Epithelial cell of umbilical artery (primary cell): ENCODE measurements at places on chromosomes 3 and 15. TPM values are rescaled to one million over a fixed set of nuclear protein-coding genes. Genes with fewer than 3 reads are reported as not detected.

The ABI3BP gene
- total RNA-seq = 8.1 and 54.3 TPM in 2 replicates

The ZDHHC23 gene
- total RNA-seq = 0.97 and 2.1 TPM in 2 replicates

The GXYLT2 gene
- total RNA-seq = 0.65 and 3.0 TPM in 2 replicates

The MORC1 gene
- total RNA-seq = not detected in 2 replicates

The TPRG1 gene
- under 0.01 and 0.91 TPM in 2 replicates for total RNA-seq

The LMAN1L gene
- not detected in 2 replicates for total RNA-seq

The RAB7A gene
- total RNA-seq = 24.8 and 29.9 TPM in 2 replicates

The STT3B gene
- total RNA-seq = 205 and 221 TPM in 2 replicates

The CDCP1 gene
- total RNA-seq = 0.97 and 2.0 TPM in 2 replicates

The FGF7 gene
- 0.32 and 0.61 TPM in 2 replicates for total RNA-seq

The MAPK6 gene
- 40.3 and 56.4 TPM in 2 replicates for total RNA-seq

The UPK1B gene
- total RNA-seq = not detected in 2 replicates

The SLC28A1 gene
- not detected in 2 replicates for total RNA-seq

The GP9 gene
- total RNA-seq = 0.32 TPM in 1 of 2 replicates, not detected in the other

The CYP1A2 gene
- not detected in 2 replicates for total RNA-seq

The HRH1 gene
- 17.2 and 17.9 TPM in 2 replicates for total RNA-seq

The SAXO2 gene
- total RNA-seq = 0.46 TPM in 1 of 2 replicates, not detected in the other

The DCUN1D1 gene
- 30.9 and 42.2 TPM in 2 replicates for total RNA-seq

The LIPH gene
- not detected in 2 replicates for total RNA-seq

The RBP2 gene
- total RNA-seq = not detected in 2 replicates

The THUMPD3 gene
- 33.1 and 39.5 TPM in 2 replicates for total RNA-seq

The LYZL4 gene
- not detected in 2 replicates for total RNA-seq

The IMPG2 gene
- total RNA-seq = 0.32 and 0.61 TPM in 2 replicates

The SLC35G2 gene
- 13.6 and 20.8 TPM in 2 replicates for total RNA-seq

The AMOTL2 gene
- total RNA-seq = 79.0 and 119 TPM in 2 replicates

The PRTG gene
- total RNA-seq = 2.9 and 4.7 TPM in 2 replicates

The SOX14 gene
- not detected in 2 replicates for total RNA-seq

The MRPL46 gene
- 24.0 TPM in 2 replicates for total RNA-seq

The PTX3 gene
- total RNA-seq = 416 and 925 TPM in 2 replicates

The LMCD1 gene
- total RNA-seq = 16.1 and 20.1 TPM in 2 replicates

The CPA3 gene
- total RNA-seq = 13.0 and 25.8 TPM in 2 replicates

The AADACL2 gene
- total RNA-seq = not detected in 2 replicates

The ADAMTS17 gene
- total RNA-seq = 0.15 TPM in 1 of 2 replicates, not detected in the other

The VEPH1 gene
- total RNA-seq = 259 and 323 TPM in 2 replicates

The C15orf39 gene
- total RNA-seq = 4.0 and 9.4 TPM in 2 replicates

The SLC38A3 gene
- under 0.01 TPM in 1 of 2 replicates, not detected in the other for total RNA-seq

The CD276 gene
- 40.6 and 61.4 TPM in 2 replicates for total RNA-seq

The ULK4 gene
- total RNA-seq = 14.0 and 16.7 TPM in 2 replicates
